Heart right ventricle (tissue), 16 donors: ENCODE measurements at places on chromosomes 5 and 9. TPM values are rescaled to one million over a fixed set of nuclear protein-coding genes. Genes with fewer than 3 reads are reported as not detected.

PCDHGC5 gene
- polyA plus RNA-seq: 10.2 TPM

CTXN3 gene
- polyA plus RNA-seq: not detected

CYLC2 gene
- not detected for polyA plus RNA-seq

RASEF gene
- not detected for polyA plus RNA-seq

DNA sequence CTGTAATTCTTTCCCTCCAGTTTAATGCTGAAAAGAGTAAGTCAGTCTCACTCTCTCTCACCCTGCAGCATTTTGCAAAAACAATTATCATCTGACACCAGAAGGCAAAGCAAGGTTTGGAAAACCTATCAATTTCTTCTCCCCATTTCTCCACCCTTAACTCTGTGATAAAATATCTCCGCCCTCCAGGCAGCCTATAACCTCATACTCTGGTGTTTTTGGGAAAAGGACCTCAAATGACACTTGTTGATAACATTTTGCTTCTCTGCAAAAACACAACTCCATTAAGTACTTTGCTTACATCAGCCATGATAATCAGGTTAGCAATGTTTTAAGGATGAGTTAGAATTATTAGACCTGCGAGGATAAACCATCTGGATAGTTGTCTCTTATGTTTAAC is 2.3 kb downstream of the ANKH start:
- no peaks in the 10 kb centered on the region for H3K27me3 ChIP-seq
- no peaks in the 10 kb centered on the region for H3K4me1 ChIP-seq
- no peaks in the 10 kb centered on the region for H3K36me3 ChIP-seq
- peak overlapping the region; percentile 88 for H3K27ac ChIP-seq

DNA sequence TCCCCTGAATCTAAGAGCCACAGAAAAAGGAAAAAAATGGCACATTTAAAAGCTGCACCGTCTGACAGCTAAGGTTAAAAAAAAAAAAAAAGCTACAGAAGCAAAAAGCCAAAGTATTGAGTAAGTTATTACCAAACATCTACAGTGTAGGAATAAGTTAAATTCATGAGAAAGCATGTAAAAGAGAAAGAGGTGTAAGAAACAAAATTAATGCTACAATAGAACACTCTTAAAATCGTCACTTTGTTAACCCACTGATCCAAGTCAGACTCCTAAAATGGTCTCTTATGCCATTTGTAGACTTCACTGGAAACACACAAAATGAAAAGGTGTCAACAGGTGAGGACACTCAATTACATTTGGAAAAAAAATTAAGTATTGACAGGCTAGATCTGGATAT is 120.2 kb downstream of the SSBP2 start:
- peaks cover 14% of the 10 kb centered on the region for H3K4me1 ChIP-seq
- no peaks in the 10 kb centered on the region for H3K27me3 ChIP-seq
- H3K4me3 ChIP-seq: no peak overlapping the region
- no peak for DNase-seq

- no peaks in the 10 kb centered on the region for H3K36me3 ChIP-seq
- no peak overlapping the region for H3K4me3 ChIP-seq
- peaks cover 95% of the 10 kb centered on the region for H3K27me3 ChIP-seq
- no peak overlapping the region for H3K27ac ChIP-seq
- DNase-seq: no peak
Observed at GRCh38 chr9:93952784-93953495, 2.2 kb downstream of the BARX1 start.

- no peak overlapping the region for H3K4me3 ChIP-seq
- H3K27ac ChIP-seq: no peak overlapping the region
- no peak for DNase-seq
Observed at GRCh38 chr5:137442660-137443059, 56.5 kb downstream of the SPOCK1 start.

- H3K36me3 ChIP-seq: no peaks in the 10 kb centered on the region
- no peak for DNase-seq
- no peaks in the 10 kb centered on the region for H3K27me3 ChIP-seq
Observed at GRCh38 chr5:4773827-4774317, 366.3 kb upstream of the ADAMTS16 start.

GRCh38 chr9:127763918-127764384 is 14.5 kb downstream of the SH2D3C start:
- no peak overlapping the region for H3K4me3 ChIP-seq
- peaks cover 99% of the 10 kb centered on the region for H3K4me1 ChIP-seq

DNA sequence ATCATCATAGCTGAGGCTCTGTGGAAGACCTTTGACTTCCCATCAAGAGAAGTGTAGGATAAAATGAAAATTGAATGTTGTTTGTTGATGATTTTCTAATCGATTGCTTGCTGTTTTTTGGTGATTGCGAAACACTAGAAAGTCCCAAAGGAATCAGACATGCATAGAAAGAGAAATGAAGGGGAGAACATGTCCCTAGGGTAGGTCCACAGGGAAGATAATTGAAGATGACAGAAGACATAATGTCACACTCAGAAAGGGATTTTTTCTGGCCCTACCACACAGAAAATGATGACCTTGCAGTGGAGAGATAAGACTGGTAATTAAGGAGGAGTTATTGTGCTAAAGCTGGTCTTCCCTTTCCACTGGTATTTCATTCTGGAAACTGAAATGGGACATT is 62.8 kb downstream of the INSYN2B start:
- H3K27ac ChIP-seq: no peak overlapping the region
- no peaks in the 10 kb centered on the region for H3K36me3 ChIP-seq
- no peaks in the 10 kb centered on the region for H3K27me3 ChIP-seq
- DNase-seq: no peak
- no peaks in the 10 kb centered on the region for H3K4me1 ChIP-seq
